Activated CD8-positive, alpha-beta T cell treated with anti-CD3 and anti-CD28 coated beads for 36 hours (primary cell): ENCODE measurements at places on chromosomes 12 and 14.

GRCh38 chr12:104790296-104791125 is 167.6 kb downstream of the SLC41A2 start:
- DNase-seq: peak; percentile 59

DNA sequence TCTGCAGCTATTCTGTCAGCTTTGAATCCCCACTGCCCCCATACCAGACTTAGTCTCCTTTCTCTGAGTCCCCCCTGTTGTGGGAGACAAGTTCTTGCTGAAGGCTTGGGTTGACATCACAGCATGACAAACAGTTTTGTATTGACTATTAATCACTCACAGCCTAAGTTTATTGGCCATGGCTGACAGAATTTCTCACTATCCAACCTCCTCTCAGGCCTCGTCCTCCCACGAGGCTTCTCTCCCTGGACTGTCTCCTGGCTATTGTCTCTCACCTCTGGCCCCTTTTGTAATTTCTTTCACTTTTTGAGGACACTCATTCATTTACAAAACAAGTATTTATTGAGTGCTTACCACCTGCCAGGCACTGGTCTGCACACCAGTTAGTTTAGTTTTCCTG is 35.2 kb upstream of the DCD start:
- DNase-seq: no peak

- no peak for DNase-seq
Measured at GRCh38 chr14:79896009-79896408, 315.3 kb downstream of the DIO2 start.

DNA sequence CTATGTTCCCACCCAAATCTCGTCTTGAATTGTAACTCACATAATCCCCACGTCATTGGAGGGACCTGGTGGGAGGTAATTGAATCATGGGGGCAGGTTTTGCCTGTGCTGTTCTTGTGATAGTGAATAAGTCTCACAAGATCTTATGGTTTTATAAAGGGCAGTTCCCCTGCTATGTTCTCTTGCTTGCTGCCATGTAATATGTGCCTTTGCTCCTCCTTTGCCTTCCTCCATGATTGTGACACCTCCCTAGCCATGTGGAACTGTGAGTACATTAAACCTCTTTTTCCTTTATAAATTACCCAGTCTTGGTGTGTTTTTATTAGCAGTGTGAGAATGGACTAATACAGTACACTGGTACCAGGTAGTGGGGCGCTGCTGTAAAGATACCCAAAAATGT is 177.6 kb upstream of the SYT10 start:
- DNase-seq: no peak

- no peak for DNase-seq
Measured at GRCh38 chr14:77649326-77649725, 32.9 kb upstream of the SPTLC2 start.

GRCh38 chr12:79690142-79690637 is 574 bp downstream of the PAWR start:
- no peak for DNase-seq

GRCh38 chr12:132907216-132907615 is 19.8 kb upstream of the CHFR start:
- no peak for DNase-seq

DNA sequence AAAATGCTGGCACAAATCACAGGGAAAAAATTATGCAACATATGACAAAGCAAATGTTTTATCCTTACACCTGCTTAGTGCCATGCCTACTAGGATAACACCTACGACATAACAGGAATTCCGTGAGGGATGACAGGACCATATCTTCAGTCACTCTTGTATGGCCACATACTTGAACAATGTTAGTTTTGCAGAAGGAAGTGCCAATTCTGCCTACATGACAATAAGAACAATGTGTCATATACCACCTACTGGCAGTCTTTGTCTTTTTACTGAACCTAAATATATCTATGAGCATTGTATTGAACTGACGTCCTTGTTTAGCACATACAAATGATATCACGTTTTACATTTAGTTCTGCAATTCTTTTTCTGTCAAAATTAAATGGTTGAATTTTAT is 234.0 kb downstream of the ADAMTS20 start:
- no peak for DNase-seq

DNA sequence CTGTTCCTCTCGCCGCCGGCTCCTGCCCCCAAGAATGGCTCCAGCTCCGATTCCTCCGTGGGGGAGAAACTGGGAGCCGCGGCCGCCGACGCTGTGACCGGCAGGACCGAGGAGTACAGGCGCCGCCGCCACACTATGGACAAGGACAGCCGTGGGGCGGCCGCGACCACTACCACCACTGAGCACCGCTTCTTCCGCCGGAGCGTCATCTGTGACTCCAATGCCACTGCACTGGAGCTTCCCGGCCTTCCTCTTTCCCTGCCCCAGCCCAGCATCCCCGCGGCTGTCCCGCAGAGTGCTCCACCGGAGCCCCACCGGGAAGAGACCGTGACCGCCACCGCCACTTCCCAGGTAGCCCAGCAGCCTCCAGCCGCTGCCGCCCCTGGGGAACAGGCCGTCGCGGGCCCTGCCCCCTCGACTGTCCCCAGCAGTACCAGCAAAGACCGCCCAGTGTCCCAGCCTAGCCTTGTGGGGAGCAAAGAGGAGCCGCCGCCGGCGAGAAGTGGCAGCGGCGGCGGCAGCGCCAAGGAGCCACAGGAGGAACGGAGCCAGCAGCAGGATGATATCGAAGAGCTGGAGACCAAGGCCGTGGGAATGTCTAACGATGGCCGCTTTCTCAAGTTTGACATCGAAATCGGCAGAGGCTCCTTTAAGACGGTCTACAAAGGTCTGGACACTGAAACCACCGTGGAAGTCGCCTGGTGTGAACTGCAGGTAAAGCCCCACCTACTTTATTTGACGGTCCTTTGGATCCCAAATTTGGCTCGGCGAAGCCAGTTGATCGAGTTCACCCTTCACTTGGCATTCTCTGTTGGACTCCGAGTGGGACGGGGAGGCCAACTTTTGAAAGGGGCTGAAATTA is 1.5 kb downstream of the WNK1 start:
- DNase-seq: peak; percentile 70

- DNase-seq: no peak
Measured at GRCh38 chr14:92247947-92248346, 75.0 kb upstream of the SLC24A4 start.
